Fibroblast of skin of right biceps (primary cell): ENCODE measurements at places on chromosomes 3 and 15.

- no peak for DNase-seq
Observed at GRCh38 chr15:39415634-39416033, 165.2 kb upstream of the THBS1 start.

DNA sequence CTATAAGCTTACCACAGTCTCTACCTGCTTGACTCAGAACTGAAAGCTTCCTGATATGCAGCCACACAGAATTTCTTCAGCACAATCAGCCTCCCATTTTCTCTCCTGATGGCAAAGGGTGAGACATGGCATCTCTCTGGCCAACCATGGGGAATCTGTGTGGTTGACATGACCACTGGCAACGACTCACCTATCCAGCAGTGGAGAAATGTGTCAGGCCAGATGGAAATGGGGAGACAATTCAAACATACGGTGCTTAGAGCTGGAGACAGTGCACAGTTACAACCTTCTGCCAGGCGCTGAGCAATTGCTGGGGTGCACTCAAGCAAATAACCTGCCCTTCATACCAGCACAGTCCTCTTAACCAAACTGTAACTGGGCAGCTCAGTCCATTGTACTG is 3.6 kb downstream of the ZNF385D start:
- peak; percentile 26 for DNase-seq

GRCh38 chr3:23915537-23916108 is 1.2 kb downstream of the NKIRAS1 start:
- DNase-seq, result peak; percentile 38

DNA sequence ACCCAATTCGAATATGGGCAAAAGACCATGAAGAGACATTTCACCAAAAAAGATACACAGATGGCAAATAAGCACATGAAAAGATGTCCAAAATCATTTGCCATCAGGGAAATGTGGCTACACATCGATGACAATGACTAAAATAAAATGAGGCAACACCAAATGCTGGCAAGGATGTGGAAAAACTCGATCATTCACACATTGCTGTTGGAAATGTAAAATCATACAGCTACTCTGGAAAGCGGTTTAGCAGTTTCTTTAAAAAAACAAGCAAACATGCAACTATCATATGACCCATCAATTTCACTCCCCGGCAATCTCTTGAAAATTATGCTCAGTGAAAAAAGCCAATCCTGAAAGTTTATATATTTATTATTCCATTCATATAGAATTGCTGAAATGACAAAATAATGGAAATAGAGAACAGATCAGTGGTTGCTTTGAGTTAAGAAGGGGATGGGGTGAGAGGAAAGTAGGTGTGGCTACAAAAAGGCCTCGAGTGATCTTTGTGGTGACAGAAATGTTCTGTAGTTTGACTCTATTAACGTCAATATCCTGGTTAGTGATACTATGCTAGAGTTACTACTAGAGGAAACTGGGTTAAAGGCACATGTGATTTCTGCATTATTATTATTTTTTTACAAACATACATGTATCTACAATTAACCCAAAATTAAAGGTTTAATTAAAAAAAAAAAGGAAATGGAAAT is 45.0 kb downstream of the DLG1 start:
- DNase-seq, result no peak

- peak; percentile 16 for DNase-seq
Observed at GRCh38 chr3:172616031-172616461, 92.8 kb upstream of the TNFSF10 start.

- DNase-seq, result peak; percentile 23
Observed at GRCh38 chr3:156449710-156450574, 105.0 kb downstream of the SSR3 start.

DNA sequence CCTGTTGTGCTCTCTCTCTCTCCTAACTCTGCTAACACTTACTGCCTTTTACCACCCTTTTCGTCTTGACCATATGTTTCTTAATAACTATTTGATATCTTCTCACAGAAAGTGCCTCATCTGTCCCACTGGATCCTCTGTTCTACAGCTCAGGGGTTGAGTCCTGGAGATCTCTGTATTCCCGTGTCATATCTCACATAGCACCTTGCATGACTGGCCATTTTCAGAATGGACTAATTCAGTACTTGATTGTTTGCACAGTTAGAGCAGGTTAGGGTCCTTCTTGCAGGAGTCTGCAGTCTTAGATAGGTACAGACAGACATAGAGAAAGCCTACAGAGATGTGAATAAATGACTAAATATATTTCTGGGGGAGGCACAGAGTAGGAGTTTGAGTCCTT is 20.9 kb downstream of the HACD3 start:
- no peak for DNase-seq

DNA sequence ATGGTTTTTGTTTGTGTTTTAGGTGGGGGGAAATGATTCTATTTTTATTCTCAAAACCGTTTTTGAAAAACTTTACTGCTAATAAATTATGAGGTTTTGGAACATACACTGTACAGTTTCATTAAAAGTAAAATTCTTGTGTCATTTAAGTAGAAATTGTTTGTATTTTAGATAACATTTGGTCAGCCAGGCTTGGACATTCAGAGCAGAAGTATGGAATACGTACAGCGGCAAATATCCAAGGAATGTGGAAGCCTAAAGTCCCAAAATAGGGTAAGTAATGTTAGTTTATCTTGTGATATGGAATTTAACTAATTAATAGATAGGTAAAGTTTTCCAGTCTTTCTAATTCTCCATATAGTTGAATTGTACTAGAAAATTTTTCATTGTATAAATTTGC is 96.6 kb downstream of the SPRED1 start:
- no peak for DNase-seq

GRCh38 chr15:78906316-78906620 is 33.6 kb downstream of the MORF4L1 start:
- DNase-seq, result peak; percentile 94

- DNase-seq, result no peak
Observed at GRCh38 chr15:75227663-75228280, 26.1 kb downstream of the C15orf39 start.

DNA sequence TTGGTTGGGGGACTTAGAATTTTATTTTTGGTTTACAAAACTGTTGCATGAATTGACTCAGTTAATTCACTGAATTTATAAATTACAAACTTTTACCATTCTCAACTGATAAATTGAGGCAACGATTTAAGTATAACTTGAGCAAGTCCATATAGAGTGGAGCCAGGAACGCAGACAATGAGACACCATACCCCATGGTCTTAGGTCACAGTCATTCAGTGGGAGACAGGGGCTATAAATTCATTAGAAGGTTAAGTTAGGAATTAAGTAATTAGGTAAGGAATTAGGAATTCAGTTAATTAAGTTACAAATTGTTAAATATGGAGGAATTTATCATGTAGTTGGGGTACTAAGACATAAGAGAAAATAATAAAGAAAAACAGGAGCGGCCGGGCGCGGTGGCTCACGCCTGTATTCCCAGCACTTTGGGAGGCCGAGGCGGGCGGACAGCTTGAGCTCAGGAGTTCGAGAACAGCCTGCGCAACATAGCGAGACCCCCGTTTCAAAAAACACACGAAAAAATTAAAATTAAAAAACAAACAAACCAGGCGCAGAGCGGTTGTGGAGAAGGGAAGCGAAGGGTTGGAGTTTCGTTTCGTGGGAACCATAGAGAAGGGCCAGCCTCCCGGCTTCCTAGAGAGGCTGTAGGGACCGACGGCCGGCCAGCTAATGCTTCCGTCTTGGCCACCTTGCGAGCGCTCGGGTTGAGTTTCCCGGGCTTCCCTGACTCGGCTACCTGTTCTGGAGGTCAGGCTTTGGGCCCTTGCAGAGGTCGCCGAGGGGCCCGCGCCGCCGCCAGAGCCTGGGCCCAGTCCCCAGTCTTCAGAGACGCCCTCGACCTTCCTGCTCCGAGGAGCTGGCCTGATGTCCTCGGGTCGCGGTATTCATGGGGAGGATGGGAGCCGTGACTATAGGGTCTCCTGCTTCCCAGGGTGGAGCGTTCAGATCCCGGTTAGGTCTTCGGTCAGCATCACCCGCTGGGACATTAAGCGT is at the start of gene ZNF619:
Gene ZNF619, plus strand, starts transcription at position 645 of the 993 bp plus-strand sequence. CDS start 858 bp downstream, outside the sequence.
- peak; percentile 76 for DNase-seq

DNA sequence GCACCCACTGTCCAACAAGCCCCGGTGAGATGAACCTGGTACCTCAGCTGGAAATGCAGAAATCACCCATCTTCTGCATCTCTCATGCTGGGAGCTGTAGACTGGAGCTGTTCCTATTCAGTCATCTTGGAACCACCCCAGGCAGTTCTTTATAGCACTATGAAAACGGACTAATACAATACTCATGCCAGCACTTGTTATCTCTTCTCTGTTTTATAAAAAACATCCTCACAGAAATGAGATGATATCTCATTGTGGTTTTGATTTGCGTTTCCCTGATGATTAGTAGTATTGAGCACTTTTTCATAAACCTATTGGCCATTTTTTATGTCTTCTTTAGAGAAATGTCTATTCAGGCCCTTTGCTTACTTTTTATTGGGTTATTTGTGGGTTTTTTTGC is 156.2 kb upstream of the ARPP21 start:
- no peak for DNase-seq

- no peak for DNase-seq
Observed at GRCh38 chr3:159030886-159031679, 229.2 kb downstream of the MFSD1 start.

DNA sequence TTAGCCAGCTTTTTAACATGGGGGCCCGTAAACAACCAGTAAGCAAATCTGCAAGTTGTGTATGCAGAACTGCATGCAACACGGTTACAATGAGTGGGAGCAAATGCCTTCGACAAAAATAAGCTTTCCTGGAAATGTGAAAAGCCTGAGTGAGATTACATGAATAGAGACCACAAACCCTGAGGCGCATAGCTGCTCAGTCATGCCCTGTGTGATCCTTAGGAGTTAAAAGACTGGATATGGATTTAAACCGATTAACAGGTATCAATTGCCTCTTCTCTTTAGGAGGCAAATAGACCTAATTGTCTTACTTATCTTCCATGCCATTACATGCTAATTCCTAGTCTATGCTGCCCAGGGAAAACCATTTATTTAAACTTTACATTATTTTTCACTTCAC is 810.3 kb downstream of the ROBO1 start:
- DNase-seq, result no peak

GRCh38 chr3:46668591-46668990 is 24.9 kb downstream of the ALS2CL start:
- DNase-seq, result no peak

- peak; percentile 63 for DNase-seq
Observed at GRCh38 chr3:63918321-63918720, 6.1 kb upstream of the SCAANT1 start.

DNA sequence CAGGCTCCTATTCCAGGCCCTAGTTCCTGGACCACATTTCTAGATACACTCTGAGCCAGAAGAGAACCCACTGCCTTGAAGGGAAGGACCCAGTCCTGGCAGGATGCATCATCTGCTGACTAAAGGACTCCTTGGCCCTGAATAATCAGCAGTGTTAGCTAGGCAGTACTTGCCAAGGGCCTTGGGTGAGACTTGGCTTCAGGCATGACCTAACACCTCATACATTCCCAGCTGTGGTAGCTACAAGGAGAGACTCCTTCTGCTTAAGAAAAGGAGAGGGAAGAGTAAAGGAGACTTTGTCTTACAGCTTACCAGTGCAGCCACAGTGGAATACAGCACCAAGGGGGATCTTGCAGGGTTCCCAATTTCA is 26.4 kb downstream of the PEAK1 start:
- peak; percentile 48 for DNase-seq

DNA sequence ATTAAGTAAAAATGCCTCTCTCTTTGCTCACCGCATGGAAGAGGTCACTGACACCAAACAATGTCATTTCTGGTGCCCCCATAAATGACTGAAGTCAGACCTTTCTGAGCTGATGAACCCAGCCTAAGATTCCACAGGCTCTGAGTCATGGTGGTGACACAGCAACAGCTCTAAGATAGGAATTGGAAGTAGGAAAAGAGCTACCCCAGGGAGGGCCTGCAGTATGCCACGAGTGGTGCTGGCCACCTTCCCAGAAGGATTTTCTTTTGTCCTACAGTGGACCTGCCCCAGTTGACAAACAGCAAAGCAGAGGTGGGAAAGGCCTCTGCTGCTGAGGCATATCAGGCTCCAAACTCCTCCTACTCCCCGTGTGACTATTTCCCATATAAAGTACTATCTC is 208.1 kb downstream of the MINAR1 start:
- DNase-seq, result peak; percentile 98

GRCh38 chr3:38773528-38773927 is 42.5 kb downstream of the SCN10A start:
- DNase-seq, result no peak

DNA sequence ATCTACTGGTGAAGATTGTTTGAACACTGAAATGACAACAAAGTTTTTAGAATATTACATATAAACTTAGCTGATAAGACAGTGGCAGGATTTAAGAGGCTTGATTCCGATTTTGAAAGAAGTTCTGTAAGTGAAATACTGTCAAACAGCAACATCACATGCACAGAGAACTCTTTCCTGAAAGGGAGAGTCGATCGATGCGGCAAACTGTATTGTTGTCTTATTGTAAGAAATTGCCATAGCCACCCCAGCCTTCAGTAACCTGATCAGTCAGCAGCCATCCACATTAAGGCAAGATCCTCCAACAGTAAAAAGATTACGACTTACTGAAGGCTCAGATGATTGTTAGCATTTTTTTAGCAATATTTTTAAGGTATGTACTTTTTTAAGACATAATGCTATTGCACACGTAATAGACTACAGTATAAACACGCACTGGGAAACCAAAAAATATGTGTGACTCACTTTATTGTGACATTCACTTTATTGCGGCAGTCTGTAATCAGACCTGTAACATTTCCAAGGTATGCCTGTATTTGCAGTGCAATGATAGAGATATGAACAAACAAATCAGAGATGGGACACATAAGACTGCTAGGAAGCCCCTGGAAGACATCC is 225.6 kb upstream of the UBE2E1 start:
- peak; percentile 49 for DNase-seq

DNA sequence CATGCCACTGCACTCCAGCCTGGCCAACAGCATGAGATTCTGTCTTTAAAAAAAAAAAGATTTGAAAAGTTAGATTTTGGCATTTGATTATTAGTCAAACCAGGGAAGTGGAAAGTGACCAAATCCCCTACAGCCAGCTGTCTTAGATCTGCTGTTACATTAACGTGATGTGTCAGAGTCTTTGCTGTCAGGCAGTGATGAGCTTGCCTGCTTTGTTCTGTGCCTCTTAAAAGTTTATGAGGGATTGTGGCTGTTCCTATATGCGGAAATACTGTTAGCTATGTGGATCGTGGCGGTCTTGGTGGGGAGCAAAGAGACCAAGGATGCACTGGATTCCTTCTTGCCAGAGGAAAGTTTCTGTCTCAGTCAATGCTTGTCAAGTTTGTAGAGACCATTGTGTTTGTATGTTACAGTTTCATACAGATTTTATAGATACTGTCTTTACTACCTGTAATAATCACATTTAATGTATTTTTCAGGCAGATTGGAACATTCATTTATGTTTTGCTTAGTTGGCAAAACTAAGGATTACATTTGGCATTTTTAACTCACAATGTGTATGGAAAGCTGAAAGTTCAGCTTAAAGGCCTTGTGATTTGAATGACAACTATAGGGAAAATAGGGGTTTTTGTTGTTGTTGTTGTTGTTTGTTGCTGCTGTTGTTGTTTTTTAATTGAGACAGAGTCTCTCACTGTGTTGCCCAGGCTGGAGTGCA is 137.4 kb downstream of the VPS8 start:
- DNase-seq, result no peak

GRCh38 chr15:101250341-101250831 is 1.5 kb downstream of the CHSY1 start:
- peak; percentile 86 for DNase-seq
